ENCODE measurements at places on chromosomes 13 and 19.

DNA sequence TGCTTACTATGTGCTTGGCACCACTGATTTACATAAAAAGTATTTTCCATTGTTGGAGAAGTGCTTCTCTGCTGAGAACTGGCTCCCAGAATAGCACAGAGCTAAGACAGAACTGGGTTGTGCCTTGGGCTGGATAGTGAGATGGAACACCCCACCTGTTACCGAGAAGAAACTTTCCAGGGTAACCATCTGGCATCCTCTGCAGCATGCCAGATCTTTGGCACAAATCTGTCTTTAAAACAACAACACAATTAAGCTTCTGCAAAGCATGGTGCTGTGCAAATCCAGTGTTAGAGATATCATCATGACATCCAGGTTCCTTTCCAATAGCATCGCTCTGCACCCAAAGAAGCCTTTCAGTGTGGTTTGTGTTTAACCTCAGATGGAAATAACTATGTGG, 202.5 kb upstream of the RFC3 start:
- DNase-seq, result no peak

DNA sequence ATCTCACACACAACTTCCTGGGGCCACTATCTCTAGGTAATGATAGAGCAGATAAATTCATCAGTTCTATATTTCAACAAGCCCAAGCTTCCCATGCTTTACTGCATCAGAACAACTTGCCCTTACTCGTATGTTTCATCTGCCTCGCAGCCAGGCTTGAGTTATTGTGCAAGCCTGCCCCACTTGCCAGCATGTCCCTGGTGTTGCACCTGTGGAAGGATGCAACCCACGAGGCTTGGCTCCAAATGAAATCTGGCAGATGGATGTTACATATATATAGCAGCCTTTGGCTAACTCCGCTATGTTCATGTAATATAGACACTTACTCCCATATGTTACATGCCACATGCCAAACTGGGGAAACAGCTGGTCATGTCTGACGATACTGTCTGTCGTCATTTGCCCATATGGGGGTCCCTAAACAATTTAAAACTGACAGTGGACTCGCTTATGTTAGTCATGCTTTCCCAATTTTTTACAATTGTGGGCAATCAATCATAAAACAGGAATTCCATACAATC, 6.2 kb downstream of the ERVK3-1 start:
- no peak for DNase-seq

DNA sequence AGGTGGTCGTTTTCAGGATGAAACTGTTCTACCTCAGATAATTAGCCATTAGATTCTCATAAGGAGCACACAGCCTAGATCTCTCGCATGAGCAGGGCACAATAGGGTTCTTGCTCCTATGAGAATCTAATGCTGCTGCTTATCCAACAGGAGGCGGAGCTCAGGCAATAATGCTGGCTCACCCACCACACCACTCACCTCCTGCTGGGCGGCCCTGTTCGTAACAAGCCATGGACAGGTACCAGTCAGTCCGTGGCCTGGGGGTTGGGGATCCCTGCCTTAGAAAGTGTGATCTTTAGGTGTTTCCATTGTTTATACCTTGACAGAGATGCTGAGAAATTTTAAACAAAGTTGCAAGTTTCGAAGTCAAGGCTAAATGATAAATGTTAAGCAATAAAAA, 344.6 kb upstream of the HTR2A start:
- no peak for DNase-seq

GRCh38 chr19:778910-779653, 18.2 kb upstream of the PTBP1 start:
- DNase-seq, result no peak

- DNase-seq, result no peak
These were observed 4.8 kb downstream of the IER2 start for GRCh38 chr19:13154911-13155471.

- no peak for DNase-seq
These were observed 11.4 kb downstream of the CARD8 start for GRCh38 chr19:48244281-48244680.

DNA sequence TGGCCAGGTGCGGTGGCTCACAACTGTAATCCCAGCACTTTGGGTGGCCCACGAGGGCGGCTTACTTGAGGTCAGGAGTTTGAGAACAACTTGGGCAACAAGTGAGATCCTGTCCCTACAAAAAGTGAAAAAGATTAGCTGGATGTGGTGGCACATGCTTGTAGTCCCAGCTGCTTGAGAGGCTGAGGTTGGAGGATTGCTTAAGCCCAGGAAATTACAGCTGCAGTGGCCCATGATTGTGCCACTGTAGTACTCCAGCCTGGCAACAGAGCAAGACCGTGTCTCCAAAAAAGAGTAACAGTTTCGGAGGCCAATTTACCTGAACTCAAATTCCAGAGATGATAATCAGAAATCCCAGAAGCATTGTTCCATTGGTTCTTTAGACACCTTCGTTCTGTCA, 4.4 kb downstream of the ZNF473 start:
- no peak for DNase-seq

- no peak for DNase-seq
These were observed 520.1 kb upstream of the NBEA start for GRCh38 chr13:34421858-34422475.

DNA sequence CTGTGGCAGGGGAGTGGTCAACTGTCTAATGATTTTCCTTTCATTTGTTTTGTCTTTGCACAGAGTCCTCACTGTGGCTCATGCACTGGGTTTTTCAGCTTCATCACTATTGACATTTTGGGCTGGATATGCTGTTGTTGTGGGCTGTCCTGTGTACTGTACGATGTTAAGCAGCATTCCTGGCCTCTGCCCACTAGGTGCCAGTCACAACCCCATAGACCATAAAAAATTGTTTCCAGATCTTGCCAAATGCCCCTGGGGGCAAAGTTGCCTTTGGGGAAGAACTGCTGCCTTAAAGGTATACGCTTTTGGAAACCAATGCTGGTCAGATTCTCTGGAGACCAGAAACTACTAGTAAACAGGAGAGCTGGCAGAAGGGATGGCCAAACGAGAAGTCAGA, 310.4 kb downstream of the SPRY2 start:
- no peak for DNase-seq

DNA sequence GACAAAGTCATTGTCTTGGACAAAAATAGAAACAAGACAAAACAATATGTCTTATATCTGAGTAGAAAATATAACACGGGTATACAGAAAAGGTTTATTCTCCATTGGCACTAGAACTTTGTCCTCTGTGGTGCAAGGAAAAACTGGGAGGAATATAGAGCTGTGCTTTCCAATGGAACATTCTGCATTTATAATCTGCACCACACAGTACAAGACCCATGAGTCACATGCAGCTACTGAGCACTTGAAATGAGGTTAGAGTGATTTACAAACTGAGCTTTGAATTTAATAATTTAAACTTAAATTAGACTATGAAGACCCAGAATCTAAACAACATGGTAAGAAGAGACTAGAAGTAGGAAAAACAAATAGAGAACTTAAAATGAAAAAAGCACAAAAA, 86.1 kb downstream of the RAP2A start:
- no peak for DNase-seq

DNA sequence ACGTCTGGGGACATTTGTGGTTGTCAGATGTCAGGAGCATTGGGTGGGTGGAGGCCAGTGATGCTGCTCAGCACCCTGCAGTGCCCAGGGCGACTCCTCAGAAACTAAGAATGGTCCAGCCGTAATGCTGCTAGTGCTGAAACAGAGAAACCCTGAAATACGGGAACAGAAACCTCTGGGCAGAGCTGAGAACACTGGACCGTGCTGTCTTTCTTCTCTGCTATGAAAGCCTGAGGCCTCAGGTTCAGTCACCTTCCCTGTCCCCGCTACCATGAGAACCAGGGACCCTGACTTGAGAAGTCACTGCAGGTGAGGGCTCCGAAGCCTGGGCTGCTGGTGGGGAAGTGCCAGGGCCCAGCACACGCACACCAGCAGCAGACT, 13.4 kb downstream of the CAPS start:
- DNase-seq, result no peak

GRCh38 chr19:43763473-43763939, 8.7 kb upstream of the SMG9 start:
- DNase-seq, result no peak

- no peak for DNase-seq
These were observed 62.7 kb upstream of the ZNF85 start for GRCh38 chr19:20860339-20860738.

- DNase-seq, result no peak
These were observed 24.4 kb upstream of the TNFSF11 start for GRCh38 chr13:42549552-42549936.

- DNase-seq, result no peak
These were observed 18.6 kb downstream of the ITM2B start for GRCh38 chr13:48251611-48252081.

- DNase-seq, result no peak
These were observed 79.5 kb downstream of the KCNRG start for GRCh38 chr13:50094615-50095293.

DNA sequence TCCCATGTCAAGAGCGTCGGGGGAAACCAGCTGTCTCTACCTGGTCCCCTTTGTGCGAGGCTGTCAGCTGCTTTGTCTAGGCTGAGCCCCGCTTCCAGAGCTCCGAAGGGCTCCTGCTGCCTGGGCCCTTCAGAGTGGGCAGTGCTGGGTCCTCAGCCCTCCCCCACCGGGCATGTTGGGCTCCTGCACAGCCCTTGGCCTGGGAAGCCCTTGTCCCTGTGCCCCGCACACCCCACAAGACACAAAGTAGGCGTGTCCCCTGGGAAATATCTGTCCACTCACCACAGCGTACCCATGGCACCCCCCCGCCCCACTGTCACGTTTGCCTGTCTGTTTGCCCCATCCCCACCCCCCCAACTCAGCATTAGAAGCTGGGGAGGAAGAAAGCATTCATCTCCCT, 39.6 kb upstream of the RANBP3 start:
- no peak for DNase-seq

DNA sequence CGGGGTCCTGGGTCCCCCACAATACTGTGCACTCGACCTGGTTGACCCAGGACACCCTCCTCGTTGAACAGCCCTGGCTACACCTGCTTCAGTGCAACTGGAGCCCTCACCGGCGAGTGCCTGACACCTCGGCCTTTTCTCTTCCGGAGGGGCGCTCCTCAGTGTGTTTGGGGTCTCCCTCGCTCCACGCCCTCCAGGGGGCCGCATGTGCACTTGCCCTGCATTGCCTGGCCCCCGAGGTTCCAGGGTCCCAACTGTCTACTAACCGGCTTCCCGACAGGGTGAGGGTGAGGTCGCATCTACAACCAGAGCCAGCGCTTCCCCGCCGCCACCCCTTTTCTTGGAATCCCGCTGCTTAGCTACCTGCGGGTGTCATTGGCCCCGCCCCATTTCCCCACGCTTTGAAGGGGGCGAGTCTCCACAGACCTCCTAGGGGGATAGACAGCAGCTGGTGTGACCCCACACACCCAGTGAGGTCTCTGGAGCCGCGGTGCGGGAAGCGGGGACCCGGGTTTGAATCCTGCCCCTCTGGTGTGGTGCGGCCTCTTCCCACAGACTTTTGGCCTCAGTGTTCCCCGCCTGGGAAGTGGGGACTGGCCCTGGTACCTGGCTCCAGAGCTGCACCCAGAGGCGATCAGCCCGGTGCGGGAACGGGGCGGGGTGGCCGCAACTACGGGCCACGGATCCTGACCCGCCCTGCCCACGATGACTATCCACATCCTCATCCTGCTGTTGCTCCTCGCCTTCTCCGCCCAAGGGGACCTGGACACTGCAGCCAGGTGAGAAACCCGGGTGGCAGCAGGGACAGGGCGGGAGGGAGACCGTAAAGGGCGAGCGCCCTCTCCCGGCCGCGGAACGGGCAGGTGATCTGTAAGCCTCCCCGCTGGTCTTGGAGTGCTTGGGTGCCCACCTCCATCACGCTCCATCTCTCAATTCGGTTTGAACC, at the start of gene ADM5:
Gene ADM5, plus strand, starts transcription at position 462 of the 946 bp plus-strand sequence. Its CDS starts 244 bp downstream, at position 706.
- DNase-seq, result no peak

- DNase-seq, result no peak
These were observed 39.1 kb upstream of the SIN3B start for GRCh38 chr19:16790051-16790450.

DNA sequence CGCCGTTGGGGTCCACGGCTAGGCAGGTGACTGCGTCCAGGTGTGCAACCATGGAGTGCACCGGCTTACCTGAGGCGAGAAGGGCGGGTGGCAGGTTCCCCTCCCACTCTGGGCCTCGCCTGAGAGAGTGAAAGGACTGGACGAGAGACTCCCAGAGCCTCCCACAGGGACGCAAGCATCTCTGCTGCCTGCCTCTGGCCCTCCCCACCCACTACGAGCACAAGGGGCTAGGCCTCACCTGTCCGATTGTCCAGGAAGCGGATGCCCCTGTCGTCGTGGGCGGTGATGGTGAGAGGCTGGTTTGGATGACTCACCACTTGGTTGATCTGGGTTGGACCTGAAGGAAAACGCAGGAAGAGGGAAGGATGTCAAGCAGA, 5.1 kb upstream of the PRKD2 start:
- DNase-seq, result no peak

- DNase-seq, result no peak
These were observed 113.9 kb downstream of the TUBA3C start for GRCh38 chr13:19067767-19068166.

Measured in HS-5 (cell line).